Pons (tissue), 1 donor: ENCODE measurements at places on chromosomes 4 and X.

DNA sequence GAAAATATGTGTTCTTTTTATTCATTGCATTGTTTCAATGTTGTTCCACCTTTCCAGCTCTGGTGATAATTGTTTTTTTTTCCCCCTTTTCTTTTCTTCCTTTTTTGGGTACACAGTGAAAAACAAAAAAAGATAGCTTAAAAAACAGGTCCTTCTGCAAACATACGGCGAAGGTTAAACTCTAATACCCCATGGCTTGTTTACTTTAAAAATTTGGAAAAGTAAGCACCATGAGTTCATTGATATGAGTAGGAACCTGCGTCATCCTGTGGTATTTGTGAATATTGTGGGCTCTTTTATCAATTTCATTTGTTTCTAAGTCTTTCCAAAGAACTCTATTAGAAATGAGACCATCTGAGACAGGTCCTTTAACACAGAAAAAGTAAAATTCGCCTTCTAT is 123.5 kb downstream of the CHRNA9 start:
- DNase-seq: no peak

- no peak for DNase-seq
Measured at GRCh38 chr4:137641544-137641943, 109.2 kb upstream of the PCDH18 start.

DNA sequence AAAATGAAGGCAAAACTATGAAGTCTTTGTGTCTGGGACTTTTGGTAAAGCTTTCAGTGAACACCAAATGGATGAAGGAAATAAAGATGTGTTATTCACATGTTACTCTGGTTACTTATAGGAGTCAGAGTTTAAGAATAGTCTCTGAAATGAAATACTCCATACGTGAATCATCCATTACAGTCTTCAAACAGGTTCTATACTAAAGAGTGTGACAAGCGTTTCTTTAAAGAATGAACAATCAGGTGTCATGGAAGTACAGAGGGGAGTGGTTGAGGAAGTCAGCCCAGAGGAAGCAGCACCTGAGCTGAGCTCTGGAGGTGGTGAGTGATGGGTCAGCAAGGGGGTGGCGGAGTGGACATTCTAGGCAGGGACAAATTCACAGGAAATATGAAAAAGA is 41.8 kb upstream of the SORBS2 start:
- DNase-seq: no peak

- no peak for DNase-seq
Measured at GRCh38 chr4:55549888-55550287, 3.2 kb upstream of the CLOCK start.

DNA sequence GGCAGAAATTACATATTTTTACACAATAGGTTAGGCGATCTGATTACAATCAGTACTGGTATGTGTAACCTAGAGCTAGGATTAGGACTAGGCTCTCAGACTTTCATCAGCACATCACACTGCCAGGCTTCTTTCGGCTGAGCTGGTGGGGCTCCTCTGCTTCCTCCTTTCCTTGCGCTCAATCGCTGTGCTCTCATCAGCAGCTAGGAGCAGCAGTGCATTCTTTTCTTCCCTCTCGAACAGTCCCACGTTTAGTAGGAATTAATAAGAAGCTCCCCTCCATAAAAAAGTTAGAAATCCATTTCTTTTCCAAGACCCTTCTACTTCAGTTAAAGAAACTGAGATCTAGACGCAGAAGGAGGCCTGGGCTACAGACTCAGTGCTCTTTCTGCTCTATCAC is 350.4 kb downstream of the SPRY1 start:
- no peak for DNase-seq

GRCh38 chrX:48818866-48819265 is 7.4 kb upstream of the ERAS start:
- DNase-seq: no peak

- DNase-seq: no peak
Measured at GRCh38 chr4:47109379-47109778, 78.0 kb downstream of the GABRB1 start.

- DNase-seq: no peak
Measured at GRCh38 chrX:107355533-107355932, 93.9 kb upstream of the FRMPD3 start.

DNA sequence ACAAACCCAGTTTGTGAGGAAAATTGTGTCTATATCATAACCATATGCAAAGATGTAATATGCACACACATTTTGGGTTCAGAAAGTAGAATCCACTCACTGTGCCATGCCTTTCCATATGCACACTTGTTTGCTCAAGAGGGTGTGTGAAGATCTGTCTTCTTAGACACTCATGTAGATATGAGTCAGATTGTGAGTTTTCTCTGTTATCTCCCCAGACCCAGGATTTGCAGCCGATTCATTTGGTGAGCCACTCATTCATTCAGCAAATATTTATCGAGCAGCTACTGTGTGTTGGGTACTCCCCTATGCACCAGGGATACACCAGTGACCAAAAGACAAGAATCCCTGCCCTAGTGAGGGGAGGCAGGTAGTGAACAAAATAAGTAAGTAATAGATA is 81.5 kb downstream of the CLCN5 start:
- DNase-seq: no peak

DNA sequence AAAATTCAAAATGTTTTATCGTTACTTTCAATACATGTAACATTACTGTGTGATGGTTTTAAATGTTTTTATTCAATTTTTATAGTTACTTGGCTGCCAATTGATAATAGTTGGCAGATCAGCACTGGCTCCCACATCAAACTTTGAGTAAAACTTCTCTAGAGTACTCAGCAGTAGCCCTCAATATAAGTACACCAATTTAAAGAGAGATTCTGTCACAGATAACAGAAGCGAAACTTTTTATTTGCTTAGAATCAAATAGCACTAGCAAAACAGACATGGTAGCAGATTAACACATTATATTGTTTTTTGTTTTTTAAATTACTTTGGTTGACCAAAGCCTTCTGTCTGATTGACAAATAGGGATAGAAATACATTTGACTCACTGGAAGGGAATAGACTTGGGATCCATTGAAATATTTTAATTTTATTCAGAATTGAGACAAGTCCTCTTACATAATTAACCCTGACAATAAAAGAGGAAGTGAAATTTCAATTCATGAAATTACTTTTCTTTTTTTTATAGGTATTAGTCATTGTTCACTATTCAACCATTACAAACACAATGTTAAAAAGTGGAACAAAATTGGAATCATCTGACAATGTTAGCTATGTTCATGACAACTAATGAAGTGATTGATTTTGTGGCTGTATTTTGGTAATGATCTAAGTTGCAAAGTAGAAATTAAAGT is 554.9 kb downstream of the KLHL4 start:
- no peak for DNase-seq

- no peak for DNase-seq
Measured at GRCh38 chr4:143234153-143234552, 49.4 kb downstream of the USP38 start.

GRCh38 chr4:107922486-107923473 is 8.6 kb upstream of the CYP2U1 start:
- DNase-seq: no peak

GRCh38 chr4:45629717-45630116 is 494.1 kb downstream of the GABRG1 start:
- DNase-seq: peak; percentile 46

DNA sequence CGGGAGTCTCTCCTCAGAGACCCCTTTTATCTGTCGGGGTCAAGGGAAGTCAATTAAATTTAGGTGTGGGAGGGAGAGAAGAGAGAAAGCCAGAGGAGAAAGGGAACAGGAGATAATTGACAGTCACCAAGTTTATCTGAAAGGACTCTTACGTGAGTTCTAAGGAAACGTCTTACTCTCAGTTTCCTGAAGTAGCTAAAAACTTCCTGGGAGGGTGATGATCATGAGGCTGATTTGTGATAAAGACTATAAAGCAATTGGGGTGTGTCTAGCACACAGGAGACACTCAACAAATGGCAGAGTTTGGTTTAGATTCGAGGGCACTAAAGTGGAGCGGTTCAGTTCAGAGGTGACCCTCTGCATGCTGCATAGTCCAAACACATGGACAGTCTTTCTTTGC is 254.1 kb downstream of the FBXW7 start:
- no peak for DNase-seq

- DNase-seq: no peak
Measured at GRCh38 chr4:56246233-56246610, 141.1 kb downstream of the AASDH start.

GRCh38 chrX:110743679-110744340 is 51.8 kb downstream of the CHRDL1 start:
- peak; percentile 1 for DNase-seq

GRCh38 chrX:19804151-19804550 is 83.2 kb downstream of the SH3KBP1 start:
- no peak for DNase-seq

- DNase-seq: no peak
Measured at GRCh38 chr4:14132301-14132700, 504.8 kb upstream of the BOD1L1 start.

DNA sequence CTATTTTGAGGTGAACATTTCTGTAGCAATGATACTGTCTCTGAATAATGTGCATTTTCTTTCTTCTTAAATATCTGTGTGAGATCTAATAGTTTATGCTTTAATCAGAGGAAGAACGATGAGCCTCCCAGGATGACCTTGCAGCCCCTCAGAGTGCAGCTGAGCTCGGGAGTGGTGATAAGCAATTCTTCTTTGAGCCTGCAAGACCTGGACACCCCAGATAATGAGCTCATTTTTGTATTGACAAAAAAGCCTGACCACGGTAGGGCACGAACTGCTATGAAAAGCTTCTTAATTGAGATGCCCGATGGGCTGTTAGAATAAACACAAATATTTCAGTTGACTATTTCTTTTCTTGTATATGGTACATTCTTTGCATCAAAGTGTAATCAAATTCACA is 105.0 kb upstream of the ANXA3 start:
- no peak for DNase-seq

DNA sequence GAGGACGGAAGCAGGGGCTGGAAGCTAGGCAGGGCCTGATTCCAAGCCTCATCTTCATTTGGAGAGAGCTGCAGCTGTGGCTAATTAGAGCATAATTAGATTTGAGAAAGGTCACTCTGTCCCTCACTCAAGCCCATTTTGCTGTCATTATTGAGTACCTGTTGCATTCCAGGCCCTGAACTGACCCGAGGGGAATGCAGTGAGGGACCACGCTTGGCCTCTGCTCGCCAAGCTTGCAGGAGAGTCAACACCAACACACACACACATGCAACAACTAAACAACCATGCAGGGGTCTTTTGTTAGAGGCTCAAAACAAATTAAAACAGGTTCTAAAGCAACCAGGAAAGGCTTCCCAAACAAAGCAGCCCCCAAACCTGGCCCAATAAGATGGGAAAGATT is 52.7 kb upstream of the MAMLD1 start:
- DNase-seq: no peak

- DNase-seq: no peak
Measured at GRCh38 chrX:67574696-67575095, 30.9 kb downstream of the AR start.

GRCh38 chr4:36273276-36273675 is 8.1 kb upstream of the DTHD1 start:
- DNase-seq: no peak

GRCh38 chr4:175834312-175834672 is 22.2 kb upstream of the GPM6A start:
- DNase-seq: no peak

DNA sequence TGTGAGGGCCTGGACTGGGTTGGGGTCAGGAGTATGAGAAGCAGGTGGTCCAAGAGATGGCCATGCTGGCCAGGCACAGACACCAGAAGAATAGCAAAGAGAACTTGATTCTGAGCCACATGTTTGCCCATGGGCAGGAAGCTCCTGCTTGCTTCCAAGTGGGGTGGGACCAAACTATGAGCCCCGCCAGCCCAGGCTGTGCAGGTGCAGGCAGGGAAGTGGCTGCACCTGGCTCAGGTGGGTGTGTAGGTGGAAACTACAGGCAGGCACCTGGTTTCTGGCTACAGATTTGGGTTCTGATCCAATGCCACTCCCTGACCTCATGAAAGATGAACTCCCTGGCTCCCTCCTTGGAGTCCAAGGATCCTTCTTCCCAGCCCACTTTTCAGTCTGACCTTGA is 207.9 kb upstream of the KLF3 start:
- DNase-seq: no peak

DNA sequence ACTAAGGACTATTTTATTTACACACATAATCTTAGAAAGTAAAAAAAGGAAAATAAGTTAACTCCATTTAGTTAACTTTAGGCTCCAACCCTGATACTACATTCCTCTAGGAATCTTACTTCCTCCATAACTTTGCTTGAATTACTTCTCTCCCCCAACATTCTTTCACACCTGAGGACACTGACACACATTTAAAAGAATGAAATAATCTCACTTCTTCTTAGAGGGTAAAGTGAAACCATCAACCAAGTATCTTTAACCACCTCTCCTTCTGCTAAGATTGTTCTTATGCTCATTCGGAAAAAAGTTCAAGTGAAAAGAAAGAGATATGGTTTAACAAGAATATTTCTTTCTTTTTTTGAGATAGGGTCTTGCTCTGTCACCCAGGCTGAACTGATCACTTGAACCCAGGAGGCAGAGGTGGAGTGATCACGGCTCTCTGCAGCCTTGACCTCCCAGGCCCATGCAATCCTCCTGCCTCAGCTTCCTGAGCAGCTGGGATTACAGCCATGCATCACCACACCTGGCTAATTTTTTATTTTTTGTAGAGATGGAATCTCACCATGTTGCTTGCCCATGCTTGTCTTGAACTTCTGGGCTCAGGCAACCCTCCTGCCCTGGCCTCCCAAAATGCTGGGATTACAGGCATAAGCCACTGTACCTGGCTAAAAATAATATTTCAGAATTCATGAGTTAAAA is 28.5 kb downstream of the SLC25A4 start:
- DNase-seq: no peak

DNA sequence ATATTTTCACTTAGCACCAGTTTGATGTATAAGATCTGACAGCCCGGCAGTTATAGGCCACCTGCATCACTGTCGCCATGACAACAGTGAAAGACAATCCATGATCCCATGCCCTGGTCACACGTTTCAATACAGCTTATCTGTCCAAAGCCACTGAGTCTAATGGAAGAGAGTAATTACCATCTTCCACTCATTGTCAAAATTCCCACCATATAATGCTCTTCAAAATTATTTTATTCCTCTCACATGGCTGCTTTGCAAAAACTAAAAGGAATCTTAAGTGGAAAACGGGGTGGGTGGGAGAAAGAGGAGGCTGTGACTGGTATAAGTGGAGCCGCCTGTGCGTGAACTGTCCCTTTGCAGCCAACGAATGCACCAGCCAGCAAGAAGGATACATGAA is 44.2 kb downstream of the MAML3 start:
- DNase-seq: no peak

DNA sequence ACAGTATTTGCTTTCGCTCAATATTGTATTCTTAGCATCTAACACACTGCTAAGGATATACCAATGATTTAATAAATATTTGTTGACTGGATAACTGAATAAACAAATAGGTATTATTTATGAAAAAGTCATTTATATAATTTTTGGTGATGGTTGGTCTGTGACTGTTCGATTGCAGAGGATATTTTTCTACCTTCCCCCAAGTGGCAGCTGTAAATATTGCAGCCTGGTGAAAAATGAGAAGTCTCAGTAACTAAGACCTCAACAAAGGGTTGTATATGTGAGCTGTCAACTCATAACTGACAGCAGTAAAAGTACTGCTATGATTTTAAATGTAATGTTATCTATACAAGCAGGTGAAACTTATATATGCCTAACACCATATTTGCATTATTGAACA is 36.0 kb downstream of the HTR2C start:
- no peak for DNase-seq

GRCh38 chr4:155769090-155769489 is 10.3 kb downstream of the GUCY1B1 start:
- DNase-seq: no peak
